ENCODE measurements at places on chromosomes 16 and 17.
A peak's percentile ranks its signal among the peaks of the same experiment; 100 is the strongest.

DNA sequence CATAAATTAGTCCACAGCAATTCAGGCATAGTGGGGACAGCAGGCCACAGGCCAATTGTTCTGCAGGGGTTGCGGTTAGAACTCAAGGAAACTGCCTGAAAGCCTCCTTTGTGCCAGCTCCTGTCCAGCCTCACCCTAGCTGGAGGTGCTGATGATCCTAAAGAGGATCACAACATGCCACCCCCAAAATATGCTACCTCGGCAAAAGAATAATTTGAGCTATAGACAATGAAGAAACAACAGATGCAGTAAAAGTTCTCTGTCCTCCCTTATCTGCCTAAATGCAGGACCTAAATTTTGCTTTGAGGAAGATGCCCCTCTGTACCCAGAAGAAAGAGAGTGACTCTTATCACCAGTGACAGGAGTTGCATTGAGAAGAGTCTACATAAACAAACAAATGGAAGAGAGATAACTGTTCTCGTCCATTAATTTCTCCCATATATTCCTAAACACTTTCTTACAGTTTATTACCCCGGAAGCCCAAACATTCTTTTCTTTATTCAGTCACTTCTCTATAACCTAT lies 14.7 kb downstream of the ALOX15 start:
- H3K27ac ChIP-seq = no peak overlapping the region
- no peaks in the 10 kb centered on the region for H3K36me3 ChIP-seq
- peaks cover 18% of the 10 kb centered on the region for H3K27me3 ChIP-seq
- H3K4me3 ChIP-seq = no peak overlapping the region

DNA sequence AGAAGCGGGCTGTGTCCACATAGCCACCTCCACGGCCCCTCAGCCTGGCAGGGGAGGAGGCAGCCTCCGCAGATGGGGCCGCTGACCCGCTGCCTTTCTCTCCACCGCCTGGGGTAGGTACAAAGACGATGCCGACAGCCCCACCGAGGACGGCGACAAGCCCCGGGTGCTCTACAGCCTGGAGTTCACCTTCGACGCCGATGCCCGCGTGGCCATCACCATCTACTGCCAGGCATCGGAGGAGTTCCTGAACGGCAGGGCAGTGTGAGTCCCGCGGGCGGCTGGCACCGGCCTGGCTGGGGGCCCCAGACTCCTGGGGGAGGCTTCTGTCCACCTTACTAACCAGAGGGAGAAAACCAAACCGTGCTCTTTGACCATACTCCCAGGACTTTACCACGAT lies 27.9 kb downstream of the MGRN1 start:
- H3K27me3 ChIP-seq = no peaks in the 10 kb centered on the region
- no peak for DNase-seq
- no peak overlapping the region for H3K27ac ChIP-seq
- peaks cover 18% of the 10 kb centered on the region for H3K36me3 ChIP-seq

- no peak overlapping the region for H3K4me3 ChIP-seq
- H3K27me3 ChIP-seq = no peaks in the 10 kb centered on the region
- no peak for DNase-seq
- H3K4me1 ChIP-seq = no peaks in the 10 kb centered on the region
Measured at GRCh38 chr16:24119807-24120206, 136.3 kb upstream of the CACNG3 start.

DNA sequence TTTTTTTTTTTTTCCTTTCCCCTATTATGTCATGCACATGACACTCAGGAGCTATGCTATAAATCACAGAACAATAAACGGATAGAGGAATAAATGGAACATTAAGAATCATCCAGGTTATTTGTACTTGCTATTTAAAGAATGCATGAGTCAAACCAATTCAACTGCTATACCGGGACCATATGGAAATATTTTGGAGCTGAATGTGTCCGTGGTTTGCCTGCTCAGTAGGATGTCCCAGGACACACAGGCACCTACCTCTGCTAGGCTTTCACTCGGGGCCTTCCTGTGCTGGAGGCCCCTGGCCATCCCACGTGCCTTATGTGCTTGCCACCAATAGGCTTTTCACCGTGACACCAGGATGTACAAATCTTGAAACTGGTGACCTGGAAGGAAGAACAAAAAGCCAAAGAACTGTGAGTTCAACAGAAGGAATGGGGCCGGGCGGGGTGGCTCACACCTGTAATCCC lies 15.3 kb upstream of the SEC14L1 start:
- H3K36me3 ChIP-seq = peaks cover 2% of the 10 kb centered on the region
- no peak overlapping the region for H3K4me3 ChIP-seq
- DNase-seq = no peak
- peaks cover 38% of the 10 kb centered on the region for H3K4me1 ChIP-seq

DNA sequence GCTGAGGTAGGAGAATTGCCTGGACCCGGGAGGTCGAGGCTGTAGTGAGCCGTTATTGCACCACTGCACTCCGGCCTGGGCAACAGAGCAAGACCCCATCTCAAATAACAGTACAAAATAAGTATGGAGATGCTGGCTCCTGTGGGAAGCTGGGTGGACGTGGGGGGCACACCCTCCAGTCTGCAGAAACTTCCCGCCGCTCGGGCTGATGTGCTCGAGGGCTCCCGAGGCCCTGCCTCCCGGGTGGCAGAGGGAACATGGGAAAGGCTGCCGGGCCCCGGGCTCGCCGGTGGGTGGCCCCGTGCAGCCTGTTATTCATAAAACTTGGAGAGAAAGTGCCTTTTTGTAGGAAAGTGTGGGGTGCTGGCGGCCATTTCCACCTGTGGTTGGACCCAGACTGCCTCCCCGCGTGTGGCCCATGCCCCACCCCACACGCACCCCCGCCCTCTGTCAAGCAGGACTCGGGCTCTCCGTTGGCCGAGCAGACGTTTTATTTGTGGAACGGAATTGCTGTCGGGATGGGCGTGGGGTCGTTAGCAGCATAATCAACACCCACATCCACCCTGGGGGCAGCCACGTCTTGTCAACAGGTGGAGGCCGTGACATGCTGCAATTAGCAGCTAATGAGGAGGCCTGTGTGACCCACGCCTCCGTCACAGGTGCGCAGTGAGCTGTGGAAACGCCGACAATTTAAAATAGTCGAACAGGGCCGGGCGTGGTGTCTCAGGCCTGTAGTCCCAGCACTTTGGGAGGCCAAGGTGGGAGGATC lies 7.4 kb upstream of the CIAO3 start:
- no peak overlapping the region for H3K27ac ChIP-seq
- H3K36me3 ChIP-seq = no peaks in the 10 kb centered on the region
- no peak overlapping the region for H3K4me3 ChIP-seq
- H3K4me1 ChIP-seq = no peaks in the 10 kb centered on the region

GRCh38 chr17:19663097-19663496 lies 14.5 kb downstream of the ALDH3A2 start:
- no peaks in the 10 kb centered on the region for H3K27me3 ChIP-seq
- H3K27ac ChIP-seq = no peak overlapping the region
- peaks cover 3% of the 10 kb centered on the region for H3K36me3 ChIP-seq
- H3K4me1 ChIP-seq = no peaks in the 10 kb centered on the region
- no peak for DNase-seq

- H3K27me3 ChIP-seq = no peaks in the 10 kb centered on the region
- H3K27ac ChIP-seq = peak overlapping the region; percentile 87
- peaks cover 6% of the 10 kb centered on the region for H3K36me3 ChIP-seq
- H3K4me3 ChIP-seq = no peak overlapping the region
- H3K4me1 ChIP-seq = peaks cover 77% of the 10 kb centered on the region
Measured at GRCh38 chr16:85986931-85987749, 88.2 kb downstream of the IRF8 start.

Data from activated naive CD8-positive, alpha-beta T cell treated with anti-CD3 and anti-CD28 coated beads for 36 hours (primary cell).